ENCODE measurements at places on chromosomes 1 and 21.

- no peak for DNase-seq
These were observed 95.4 kb downstream of the LACTBL1 start for GRCh38 chr1:22877112-22877915.

GRCh38 chr21:39668369-39668768 lies 55.6 kb downstream of the B3GALT5 start:
- no peak for DNase-seq

DNA sequence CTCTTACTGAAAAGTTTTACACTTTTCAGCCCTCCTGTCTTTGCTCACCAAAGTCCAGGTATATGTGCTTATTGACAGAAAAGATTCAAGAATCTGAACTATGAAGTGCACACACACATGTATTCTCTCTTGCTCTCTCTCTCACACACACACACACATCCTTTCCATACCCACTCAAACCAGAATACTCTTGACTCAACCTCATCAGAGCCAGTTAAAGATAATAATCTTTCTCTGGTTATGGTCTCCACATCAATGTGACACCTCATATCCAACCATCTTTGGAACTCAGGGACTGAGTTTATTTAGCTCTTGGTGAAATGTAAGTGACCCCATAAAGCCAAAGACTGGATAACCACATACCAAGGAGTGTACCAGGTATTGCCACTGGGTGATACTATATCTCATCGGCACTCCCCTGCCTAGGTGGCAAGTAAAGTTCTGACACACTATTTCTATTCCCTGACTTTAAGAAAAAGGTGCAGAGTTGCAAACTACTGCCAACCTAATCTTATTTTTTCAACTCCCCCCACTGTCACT lies 24.9 kb upstream of the RGS8 start:
- DNase-seq, result no peak

- no peak for DNase-seq
These were observed 176.2 kb downstream of the ROR1 start for GRCh38 chr1:63950023-63950422.

- no peak for DNase-seq
These were observed 59.9 kb downstream of the C1orf198 start for GRCh38 chr1:230808281-230808872.

DNA sequence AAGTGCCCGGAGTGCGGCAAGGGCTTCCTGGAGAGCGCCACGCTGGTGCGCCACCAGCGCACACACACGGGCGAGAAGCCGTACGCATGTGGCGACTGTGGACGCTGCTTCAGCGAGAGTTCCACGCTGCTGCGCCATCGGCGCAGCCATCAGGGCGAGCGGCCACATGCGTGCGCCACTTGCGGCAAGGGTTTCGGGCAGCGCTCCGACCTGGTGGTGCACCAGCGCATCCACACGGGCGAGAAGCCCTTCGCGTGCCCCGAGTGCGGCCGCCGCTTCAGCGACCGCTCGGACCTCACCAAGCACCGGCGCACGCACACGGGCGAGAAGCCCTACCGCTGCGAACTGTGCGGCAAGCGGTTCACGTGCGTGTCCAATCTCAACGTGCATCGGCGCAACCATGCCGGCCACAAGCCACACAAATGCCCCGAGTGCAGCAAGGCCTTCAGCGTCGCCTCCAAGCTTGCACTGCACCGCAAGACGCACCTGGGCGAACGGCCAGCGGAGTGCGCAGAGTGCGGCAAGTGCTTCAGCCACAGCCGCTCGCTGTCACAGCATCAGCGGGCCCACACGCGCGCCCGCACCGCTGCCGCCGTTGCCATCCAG lies 10.0 kb downstream of the ZNF672 start:
- no peak for DNase-seq

DNA sequence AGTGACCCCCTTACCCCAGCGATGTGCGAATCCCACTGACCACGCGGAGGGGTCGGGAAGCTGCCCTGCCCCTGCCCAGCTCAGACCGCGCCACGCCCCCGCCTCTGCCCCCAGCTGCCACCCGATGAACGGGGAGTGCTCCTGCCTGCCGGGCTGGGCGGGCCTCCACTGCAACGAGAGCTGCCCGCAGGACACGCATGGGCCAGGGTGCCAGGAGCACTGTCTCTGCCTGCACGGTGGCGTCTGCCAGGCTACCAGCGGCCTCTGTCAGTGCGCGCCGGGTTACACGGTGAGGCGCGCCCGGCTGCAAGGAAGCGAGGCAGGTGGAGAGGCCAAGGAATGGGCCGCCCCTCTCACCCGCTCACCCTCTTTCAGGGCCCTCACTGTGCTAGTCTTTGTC lies 11.9 kb upstream of the LRRC71 start:
- DNase-seq, result no peak

Data from hematopoietic multipotent progenitor cell treated with erythropoietin and hydrocortisone succinate and interleukin-3 and kit ligand, for 6 days (in vitro differentiated cells).